Activated naive CD4-positive, alpha-beta T cell (primary cell): ENCODE measurements at places on chromosomes 11 and 22.

DNA sequence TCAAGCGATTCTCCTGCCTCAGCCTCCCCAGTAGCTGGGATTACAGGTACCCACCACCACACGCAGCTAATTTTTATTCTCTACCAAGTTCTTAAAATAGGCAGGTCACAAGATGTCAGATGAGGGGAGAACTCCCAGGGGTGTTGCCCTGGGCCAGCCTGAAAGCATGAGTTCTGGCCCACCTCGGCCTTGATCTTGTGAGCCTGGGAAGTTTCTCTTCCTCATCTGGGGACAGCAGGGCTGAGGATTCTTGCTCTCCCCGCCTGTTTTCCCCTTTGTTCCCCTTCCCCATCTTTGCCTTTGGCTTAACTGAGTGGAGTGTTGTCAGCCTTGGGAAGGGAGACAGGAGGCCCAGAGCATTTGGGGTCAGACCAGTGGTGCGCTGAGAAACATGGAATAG is 3.5 kb downstream of the PDXP start:
- DNase-seq = no peak

GRCh38 chr11:73387594-73388264 is 11.5 kb downstream of the RELT start:
- DNase-seq = no peak

DNA sequence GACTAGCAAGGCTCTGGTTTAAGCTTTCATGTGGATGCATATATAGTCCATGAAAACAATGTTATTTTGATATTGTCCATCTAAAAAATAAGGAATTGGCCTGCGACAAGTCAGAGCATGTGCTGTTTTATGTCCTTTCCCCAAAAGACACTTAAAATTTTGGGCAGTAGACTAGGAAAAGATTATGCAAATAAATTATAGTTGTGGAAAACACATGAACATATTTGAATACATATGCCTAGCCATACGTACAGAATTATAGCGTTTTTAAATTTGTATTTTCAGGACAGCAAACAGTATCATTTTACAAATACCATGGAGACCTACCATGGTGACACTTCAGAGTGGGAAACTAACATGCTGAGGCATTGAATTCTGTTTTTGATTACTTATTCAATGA is 113.8 kb upstream of the SLC5A12 start:
- no peak for DNase-seq

GRCh38 chr11:70694371-70694770 is 296.0 kb downstream of the CTTN start:
- no peak for DNase-seq

DNA sequence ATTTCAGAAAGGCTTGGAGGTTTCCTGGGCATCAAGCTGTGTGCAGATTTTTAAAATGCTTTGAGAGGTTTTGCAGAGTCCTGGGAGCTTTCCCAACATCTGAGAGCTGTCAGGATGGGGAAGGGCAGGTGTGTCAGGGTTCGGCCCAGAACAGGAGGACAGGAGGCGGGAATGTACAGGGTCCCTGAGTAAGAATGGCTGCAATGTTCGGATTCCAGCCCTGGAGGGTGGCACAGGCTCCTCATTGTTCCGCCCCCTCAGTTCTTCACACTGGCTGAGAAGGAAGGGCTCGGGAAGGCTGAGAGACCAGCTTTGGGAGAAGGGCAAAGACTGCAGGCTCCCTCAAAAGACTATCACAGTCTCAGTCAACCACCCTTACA is 5.1 kb upstream of the SEPTIN3 start:
- DNase-seq = no peak

DNA sequence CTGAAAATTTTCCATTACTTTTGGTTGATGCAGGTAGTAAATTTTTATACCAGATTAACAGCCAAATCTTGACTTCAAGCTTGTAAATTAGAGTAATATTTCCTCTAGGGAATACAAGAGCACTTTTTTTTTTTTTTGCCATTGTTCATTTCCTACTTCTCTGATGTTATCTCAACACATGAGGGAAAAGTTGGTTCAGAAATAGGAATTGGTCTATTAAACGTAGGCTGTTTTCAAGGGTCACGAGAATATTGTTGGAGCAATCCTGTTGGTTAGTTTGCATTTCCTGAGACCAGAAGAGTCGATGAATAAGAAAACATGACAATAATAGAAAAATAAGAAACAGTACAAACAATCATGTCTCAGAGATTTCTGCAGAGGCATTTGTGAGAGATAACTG is 453.9 kb upstream of the CCDC179 start:
- DNase-seq = no peak

DNA sequence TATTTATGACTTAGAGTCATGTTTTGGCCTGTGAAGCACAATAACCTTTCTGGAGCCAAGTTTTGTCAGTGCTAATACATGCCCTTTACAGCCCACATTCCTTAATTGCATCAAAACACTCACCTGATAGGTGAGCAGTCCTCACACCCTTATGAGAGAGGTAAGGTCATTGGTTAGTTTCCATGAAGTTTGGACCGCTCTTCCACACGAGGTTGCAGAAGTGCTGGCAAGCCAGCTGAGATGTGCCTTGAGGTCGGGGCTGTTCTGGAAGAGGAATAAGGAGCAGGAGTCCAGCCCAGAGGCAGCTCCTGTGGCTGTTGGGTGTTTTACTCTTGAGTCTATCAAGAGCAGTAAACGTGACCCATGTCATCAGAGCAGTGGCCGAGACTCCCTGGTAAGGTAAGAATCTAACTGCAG is 76.3 kb downstream of the CYB5R2 start:
- no peak for DNase-seq

- no peak for DNase-seq
Measured at GRCh38 chr11:118900535-118901384, 17.1 kb downstream of the CXCR5 start.

DNA sequence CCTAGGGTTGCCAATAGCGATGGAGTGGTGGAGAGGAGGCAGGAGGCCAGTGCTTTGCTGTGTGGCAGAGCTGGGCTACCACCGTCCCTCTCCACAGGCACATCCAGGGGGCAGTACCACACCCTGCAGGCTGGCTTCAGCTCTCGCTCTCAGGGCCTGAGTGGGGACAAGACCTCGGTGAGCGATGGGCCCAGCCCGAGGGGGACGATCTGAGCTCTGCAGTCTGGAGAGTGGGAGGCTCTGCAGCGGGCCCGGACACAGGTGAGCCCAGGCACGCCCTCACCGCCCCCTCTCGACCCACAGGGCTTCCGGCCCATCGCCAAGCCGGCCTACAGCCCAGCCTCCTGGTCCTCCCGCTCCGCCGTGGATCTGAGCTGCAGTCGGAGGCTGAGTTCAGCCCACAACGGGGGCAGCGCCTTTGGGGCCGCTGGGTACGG is 2.5 kb downstream of the PKP3 start:
- no peak for DNase-seq

GRCh38 chr22:39502789-39503409 is 809 bp downstream of the MIEF1 start:
- no peak for DNase-seq

GRCh38 chr11:67367761-67368227 is 5.6 kb downstream of the CLCF1 start:
- DNase-seq = no peak
